ENCODE measurements at places on chromosomes 16 and 17.

GRCh38 chr17:75365009-75365930, 40.2 kb downstream of the GRB2 start:
- DNase-seq = no peak

DNA sequence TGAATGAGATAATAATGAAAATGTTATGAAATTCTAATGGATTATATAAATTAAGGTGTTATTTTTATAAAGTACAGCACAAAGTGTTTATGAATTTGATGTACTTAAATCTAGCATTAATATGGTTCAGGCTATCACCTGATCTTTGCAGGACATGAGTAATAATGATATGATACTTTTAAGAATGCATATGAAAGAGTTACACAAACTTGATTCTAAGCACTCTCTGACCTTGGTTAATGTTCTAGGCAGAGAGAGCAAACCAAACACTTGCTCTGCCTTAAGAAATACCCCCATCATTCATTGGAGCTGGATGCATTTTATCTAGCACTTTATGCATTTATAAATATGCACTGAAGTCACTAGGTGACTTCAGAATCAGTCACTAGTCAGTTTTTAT, 942.2 kb upstream of the CDH8 start:
- no peak for DNase-seq

GRCh38 chr17:79948945-79949655, 86.6 kb downstream of the TBC1D16 start:
- no peak for DNase-seq

- no peak for DNase-seq
Observed at GRCh38 chr17:74037320-74037719, 166.2 kb upstream of the RPL38 start.

DNA sequence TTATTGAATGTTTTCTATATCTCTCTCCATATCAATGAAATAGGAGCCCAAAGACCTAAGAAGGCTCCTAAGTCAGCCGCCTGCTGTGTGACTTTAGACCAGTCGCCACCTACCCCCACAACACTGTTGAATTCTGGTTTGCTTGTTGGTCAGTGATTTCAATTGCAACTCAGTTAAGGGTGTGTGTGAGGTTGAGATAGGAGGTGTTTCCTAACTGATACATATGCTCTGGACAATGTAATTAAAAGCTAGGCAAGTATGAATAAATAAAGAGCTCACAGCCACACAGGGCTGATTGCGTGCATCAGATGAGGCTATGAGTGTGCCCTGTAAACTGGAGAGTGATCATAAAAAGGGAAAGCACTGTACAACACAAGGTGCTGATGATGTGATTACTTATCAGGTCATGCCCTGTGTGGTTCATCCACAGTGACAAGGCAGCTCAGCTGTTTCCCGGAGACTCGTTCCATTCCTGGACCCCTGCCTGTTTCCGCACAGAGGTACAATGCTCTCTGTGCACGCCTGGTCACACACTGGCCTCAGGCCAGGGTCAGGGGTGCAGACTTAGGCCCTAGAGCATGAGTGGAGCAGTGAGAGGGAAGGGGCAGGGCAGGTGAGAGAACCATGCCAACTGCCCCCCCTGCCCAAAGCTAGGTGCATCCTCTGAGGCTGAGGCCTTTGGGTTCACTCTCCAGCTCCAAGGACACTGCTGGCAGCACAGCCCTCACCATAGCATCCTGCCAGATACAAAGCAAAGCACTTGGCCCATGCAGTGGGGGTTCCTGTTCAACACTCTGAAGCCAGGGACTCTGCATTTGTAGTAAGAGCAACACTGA, 3.3 kb upstream of the KRT35 start:
- DNase-seq = no peak
